ENCODE measurements at places on chromosomes 3 and 15.

DNA sequence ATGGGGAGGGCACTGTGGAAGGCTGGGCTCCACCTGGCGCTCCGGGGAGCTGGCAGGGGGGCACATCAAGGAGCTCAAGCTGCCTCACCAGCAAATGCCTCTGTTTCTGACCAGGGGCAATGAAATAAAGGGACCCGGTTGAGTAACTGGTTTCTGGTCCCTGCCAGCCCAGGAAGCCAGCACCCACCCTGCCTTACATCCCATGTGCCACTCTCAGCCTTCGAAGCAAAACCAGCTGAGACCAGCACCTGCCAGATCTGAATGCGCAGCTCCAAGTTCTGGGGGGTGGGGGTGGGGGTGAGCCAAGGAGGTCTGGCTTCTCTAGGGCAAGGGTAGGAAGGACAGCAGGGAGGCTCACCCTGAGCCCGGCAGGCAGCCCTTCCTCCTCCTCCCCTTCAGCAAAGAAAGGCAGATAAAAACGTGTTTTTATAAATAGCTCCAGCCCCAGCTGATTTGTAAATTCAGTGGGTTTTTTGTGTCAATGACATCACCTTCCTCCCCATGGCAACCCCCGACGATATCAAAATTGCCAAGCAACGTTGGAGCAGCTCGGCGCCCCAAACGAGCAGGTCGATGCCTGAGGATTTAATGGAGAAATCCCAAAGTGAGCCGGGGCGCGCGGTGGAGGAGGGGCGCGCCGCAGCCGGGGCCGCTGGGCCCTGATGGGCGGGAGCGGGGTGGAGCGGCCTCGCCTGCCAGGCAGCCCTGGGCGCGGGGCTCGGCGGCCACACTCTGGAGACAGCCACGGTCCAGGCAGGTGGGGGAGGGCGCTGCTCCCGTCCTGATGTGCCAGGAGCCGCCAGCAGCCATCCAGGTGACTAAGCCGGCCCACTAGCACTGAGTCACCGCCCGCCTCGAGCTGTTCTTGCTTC, at the start of gene PAK6:
PAK6 (plus strand) TSS at position 532 of the 872 bp plus-strand sequence. CDS start 25,723 bp downstream, outside the sequence.
- peak; percentile 9 for DNase-seq

- DNase-seq, result peak; percentile 27
Measured at GRCh38 chr3:11059090-11059798, 66.7 kb downstream of the SLC6A1 start.

- no peak for DNase-seq
Measured at GRCh38 chr15:76310475-76311099, 682 bp downstream of the ETFA start.

GRCh38 chr15:29978411-29979382, 104.1 kb upstream of the GOLGA8J start:
- no peak for DNase-seq
